ENCODE measurements at places on chromosomes 4 and X.
A peak's percentile ranks its signal among the peaks of the same experiment; 100 is the strongest.

DNA sequence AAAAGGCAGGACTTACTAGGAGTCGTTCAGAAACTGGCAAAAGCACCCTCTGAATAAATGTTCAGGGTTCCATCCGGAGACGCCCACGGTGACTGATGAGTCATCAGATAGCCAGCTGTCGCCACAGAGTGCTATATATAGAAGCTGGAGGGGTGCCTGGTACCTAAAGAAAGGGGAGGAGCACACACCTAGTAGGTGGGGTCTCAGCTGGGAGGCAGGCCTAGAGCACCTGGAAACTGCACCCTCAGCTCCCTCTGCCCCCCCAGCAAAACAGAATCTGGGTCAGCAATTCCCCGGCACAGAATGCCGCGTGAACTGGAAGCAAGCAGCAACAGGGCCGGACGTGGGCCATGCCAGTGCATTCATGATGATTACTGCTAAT lies 242.0 kb downstream of the BCOR start:
- DNase-seq: peak; percentile 88

GRCh38 chrX:96538104-96538725 lies 146.4 kb upstream of the DIAPH2 start:
- no peak for DNase-seq

- DNase-seq: no peak
Observed at GRCh38 chrX:111465669-111466068, 45.8 kb upstream of the SERTM2 start.

GRCh38 chrX:2561456-2561855 lies 60.7 kb upstream of the DHRSX start:
- no peak for DNase-seq

GRCh38 chr4:26687728-26688127 lies 103.8 kb downstream of the TBC1D19 start:
- no peak for DNase-seq

GRCh38 chrX:9966775-9967408 lies at the start of gene CLDN34:
TSS of gene CLDN34 (plus strand) at chrX:9967358. CDS start at chrX:9967358, 0 bp downstream.
- no peak for DNase-seq

DNA sequence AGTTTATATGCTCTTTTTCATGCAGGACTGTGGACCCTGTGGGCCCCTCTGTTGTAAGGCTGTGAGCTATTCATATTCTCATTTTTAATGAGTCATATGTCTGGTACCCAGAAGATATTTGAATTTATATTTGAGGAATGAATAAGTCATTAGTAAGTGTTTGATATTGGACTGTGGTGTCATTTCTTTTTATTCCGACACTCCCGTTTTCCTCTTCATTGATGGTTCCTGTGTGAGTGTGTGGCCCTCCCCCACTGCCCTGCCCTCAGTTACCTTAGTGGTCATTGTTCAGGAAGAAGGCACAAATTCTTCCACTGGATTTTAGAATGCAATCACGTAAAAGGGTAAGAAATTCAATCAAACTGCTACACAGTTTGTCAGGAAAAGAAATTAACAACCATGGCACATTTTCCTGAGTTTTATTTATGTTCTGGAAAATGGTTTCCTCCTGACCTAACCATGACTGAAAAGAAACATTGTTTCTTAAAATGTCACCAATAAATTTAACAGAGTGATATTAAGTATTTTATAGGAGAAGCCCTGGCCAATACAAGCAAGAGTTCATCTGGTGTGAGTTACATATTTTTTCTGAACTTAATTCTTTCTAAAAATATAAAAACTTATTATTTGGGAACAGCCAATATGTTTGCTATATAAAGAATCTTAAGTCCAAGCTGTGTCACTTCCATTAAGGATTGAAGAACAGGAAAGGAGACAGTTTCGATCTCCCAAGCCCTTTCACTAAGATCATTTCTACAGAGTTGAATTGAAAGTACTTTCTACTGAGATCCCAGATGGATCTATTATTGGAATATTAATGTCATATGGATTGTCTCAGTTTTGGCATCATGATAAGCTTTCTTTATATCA lies 370.5 kb upstream of the ANXA10 start:
- no peak for DNase-seq

- no peak for DNase-seq
Observed at GRCh38 chr4:126046081-126046614, 731.4 kb downstream of the FAT4 start.

- peak; percentile 68 for DNase-seq
Observed at GRCh38 chrX:49277535-49277830, 7.9 kb downstream of the PPP1R3F start.

DNA sequence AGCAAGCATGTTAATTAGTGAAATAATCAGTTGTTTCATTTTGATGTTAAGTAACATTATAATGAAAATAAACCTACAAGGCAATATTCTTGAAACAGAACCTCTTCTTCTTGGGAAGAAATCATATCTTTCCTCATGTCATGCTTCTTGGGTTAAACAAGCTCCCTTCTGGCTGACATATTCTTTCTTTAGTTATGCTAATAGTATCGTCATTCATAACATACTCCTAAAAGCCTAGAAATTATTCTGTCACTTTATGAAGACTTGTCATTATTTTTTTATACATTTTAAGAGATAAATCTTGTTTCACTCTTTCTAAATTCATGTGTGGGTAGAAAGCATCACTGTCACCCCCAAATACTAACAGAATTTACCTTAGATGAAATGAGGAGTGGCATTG lies 1047.0 kb upstream of the GRID2 start:
- no peak for DNase-seq

DNA sequence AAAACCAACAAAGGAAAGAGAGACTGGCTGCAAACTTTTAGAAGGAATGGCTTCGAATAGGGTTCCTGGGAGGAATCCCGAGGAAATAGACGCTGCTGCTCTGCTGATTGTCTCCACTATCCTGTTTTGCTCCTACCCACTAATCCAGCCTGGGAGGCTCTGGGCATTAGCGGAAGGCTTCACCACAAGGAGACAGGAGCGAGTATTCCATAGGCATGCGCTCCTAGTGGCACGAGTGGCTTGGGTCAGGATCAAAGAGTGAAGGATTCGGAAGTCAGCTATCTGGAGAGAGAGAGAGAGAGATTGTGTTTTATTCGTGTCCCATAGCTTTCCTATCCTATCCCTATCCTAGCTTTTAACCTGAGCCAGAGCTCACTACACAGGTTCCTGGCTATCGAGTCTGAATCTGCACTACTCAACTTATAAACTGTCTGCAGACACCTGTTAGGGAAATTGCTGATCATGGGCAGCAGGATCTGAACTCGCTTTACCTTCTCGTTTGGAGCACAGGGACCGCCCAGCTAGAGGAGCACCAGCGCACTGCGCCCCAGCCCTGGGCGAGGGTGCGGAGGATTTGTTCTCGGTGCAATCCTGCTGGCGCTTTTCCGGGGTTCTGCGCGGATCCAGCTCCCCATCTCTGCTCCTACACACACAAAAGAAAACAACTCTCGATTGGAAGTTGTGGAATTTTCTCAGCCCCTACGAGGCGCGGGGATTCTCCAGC lies 740 bp upstream of the NPY2R start:
- no peak for DNase-seq
